ENCODE measurements at places on chromosomes 1 and 21.

DNA sequence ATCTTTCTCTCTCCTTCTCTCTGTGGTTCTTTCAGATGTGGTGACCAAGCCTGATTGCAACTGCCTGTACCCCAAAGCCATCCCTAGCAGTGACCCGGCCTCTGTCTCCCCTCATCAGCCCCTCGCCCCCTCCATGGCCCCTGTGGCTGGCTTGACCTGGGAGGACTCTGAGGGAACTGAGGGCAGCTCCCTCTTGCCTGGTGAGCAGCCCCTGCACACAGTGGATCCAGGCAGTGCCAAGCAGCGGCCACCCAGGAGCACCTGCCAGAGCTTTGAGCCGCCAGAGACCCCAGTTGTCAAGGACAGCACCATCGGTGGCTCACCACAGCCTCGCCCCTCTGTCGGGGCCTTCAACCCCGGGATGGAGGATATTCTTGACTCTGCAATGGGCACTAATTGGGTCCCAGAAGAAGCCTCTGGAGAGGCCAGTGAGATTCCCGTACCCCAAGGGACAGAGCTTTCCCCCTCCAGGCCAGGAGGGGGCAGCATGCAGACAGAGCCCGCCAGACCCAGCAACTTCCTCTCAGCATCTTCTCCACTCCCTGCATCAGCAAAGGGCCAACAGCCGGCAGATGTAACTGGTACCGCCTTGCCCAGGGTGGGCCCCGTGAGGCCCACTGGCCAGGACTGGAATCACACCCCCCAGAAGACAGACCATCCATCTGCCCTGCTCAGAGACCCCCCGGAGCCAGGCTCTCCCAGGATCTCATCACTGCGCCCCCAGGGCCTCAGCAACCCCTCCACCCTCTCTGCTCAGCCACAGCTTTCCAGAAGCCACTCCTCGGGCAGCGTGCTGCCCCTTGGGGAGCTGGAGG is 12.7 kb downstream of the CSF1 start:
- no peak for DNase-seq

DNA sequence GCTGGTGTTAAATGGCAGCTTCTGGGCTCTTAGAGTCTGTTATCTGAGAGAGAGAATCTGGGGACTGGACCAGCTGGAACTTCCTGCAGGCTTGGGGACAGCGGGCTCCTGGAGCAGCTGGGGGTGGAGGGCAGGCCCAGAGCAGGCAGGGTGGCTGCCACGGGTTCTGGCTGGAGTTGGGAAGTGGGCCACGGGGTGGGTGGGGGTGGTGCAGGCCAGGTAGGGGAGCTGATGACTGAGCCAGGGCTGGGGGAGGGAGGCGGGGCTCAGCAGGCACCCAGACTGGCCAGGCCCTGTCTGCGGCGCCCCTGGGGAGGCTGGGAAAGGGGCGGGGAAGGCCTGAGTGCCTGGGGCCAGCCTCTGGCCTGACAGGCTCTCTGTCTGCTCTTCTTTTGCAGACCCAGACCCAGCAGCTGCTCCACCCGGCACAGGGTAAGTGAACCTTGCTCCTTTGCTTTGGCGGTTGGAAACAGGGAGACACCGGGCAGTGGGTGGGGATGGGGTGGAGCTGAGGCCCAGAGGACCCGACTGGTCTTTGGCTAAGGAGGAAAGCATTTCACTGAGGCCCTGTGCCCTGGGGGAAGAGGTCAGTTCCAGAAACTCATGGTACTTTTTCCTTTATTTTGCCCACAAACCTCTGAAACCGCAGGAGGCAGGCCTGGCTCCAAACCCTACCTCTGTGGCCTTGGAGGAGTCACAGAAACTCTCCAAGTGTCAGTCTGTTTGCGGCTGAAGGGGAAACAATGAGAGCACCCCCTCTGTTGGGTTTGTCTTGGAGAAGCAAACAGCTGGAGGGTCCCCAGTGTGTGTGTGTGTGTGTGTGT is 48.8 kb downstream of the ARHGEF10L start:
- peak; percentile 65 for DNase-seq

GRCh38 chr1:200903793-200904192 is 9.1 kb downstream of the INAVA start:
- DNase-seq: no peak

DNA sequence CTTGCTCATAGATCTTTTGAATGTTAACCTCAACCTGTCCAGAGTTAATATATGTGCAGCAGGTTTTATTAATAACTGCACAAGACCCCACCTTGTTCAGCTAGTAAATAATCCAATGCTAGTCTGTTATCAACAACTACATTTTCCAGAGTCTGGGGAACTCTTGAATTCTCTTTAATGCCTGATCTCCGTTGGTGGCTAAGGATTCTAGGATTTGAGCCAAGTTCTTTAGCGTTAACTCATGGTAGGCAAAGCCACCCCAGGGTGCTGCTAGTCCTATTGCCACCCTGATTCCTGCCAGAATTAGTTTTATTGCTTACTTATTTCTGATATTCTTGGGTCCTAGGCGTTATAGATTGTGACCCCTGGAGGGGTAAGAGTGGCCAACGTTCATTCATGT is 12.8 kb downstream of the BACE2 start:
- DNase-seq: no peak

- no peak for DNase-seq
Observed at GRCh38 chr1:48793863-48794262, 17.2 kb upstream of the BEND5 start.
